Left renal pelvis (tissue), 4 donors: ENCODE measurements at places on chromosomes 7 and 10.

DNA sequence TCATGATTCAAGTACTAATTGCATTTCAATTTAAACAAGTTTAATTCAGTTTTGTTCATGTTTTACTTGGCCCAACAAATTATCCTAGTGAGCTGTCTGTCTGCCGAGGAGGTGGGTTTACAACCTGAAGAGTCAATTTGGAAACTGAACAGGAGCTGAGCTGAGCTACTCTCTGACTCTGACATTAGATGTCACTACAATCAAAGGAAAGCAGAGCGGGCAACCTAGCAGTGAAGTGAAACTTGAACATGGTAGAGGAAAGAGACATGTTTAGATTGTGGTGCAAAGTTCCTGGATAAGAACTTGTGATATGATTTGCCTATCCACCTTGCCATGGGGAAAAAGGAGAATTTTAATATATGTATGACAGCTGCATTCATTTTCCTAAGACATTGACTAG is 9.6 kb upstream of the AGR3 start:
- DNase-seq, result no peak

GRCh38 chr7:479115-479947 is 40.3 kb downstream of the PDGFA start:
- no peak for DNase-seq

- DNase-seq, result no peak
Observed at GRCh38 chr7:74443543-74444247, 10.0 kb upstream of the GTF2IRD1 start.

- DNase-seq, result no peak
Observed at GRCh38 chr10:54478601-54479000, 322.4 kb downstream of the PCDH15 start.

DNA sequence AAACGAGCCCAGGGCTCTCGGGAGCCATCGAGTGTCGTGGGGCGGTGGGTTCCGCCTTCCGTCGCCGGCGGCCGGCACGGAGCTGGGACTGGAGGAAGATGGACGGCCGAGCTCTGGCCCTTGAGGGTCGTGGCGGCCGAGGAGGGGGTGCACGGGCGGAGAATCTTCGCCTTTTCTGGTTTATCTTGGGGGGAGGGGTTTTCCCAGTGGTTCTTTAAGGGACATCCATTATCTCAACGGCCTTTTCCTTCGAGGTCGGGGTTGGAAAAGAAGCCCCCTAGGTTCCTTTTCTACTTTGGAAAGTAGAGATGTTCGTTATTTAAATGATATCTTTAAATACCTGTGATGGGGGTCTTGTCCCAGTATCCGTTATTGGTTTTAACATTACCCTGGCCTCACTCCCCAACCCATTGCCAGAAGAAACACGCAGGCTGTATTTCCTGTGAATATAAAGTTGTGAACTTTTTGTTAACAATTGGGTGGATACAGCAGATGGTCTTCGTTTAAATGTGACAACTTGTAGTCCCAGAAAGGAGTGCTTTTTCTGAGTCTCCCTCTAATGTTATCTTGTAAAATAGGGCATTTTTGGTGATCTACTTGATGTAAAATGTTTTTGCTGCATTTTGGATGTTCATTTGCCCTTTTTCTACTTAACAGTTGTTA is 765 bp downstream of the CCAR1 start:
- peak; percentile 22 for DNase-seq
